ENCODE measurements at places on chromosomes 3 and 15. TPM values are rescaled to one million over a fixed set of nuclear protein-coding genes. Genes with fewer than 3 reads are reported as not detected.

Gene LOXL1
- 64.1 TPM for polyA plus RNA-seq

Gene SYNPR
- 0.11 TPM for polyA plus RNA-seq

GRCh38 chr3:56196700-56197099, 271.6 kb downstream of the ERC2 start:
- no peak for DNase-seq

Gene DNAH12
- 1.1 TPM for polyA plus RNA-seq

Gene NCKIPSD
- polyA plus RNA-seq = 20.0 TPM

DNA sequence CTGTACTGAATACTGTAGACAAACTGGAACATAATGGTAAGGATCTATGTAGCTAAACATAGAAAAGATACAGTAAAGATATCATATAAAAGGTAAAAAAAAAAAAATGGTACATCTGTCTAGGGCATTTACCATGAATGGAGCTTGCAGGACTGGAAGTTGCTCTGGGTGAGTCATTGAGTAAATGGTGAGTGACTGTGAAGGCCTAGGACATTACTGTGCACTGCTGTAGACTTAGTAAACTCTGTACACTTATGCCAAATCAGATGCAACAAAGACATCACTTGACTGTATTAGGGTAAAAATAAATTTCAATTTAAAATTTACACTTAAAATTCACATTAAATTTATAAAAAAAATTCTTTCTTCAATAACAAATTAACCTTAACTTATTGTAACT, 281.3 kb upstream of the LMCD1 start:
- DNase-seq = no peak

DNA sequence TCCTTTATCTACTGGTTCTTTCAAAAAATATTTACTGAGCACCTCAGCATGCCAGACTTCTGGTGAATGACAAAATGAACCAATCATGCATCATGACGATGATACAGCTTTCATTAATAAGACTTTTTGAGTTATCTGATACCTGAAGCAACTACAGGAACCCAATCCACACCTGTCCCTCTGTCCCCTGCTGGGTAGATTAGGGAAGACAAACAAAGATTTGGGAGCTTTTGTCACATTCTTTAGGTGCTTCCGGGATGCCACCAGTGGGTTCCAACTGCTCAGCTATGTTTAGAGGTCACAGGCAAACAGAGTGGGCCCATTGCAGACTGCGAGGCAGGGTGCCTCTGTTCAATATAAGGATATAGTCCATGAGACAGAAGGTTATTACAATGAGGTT, 1020.5 kb upstream of the CFAP20DC start:
- no peak for DNase-seq

DNA sequence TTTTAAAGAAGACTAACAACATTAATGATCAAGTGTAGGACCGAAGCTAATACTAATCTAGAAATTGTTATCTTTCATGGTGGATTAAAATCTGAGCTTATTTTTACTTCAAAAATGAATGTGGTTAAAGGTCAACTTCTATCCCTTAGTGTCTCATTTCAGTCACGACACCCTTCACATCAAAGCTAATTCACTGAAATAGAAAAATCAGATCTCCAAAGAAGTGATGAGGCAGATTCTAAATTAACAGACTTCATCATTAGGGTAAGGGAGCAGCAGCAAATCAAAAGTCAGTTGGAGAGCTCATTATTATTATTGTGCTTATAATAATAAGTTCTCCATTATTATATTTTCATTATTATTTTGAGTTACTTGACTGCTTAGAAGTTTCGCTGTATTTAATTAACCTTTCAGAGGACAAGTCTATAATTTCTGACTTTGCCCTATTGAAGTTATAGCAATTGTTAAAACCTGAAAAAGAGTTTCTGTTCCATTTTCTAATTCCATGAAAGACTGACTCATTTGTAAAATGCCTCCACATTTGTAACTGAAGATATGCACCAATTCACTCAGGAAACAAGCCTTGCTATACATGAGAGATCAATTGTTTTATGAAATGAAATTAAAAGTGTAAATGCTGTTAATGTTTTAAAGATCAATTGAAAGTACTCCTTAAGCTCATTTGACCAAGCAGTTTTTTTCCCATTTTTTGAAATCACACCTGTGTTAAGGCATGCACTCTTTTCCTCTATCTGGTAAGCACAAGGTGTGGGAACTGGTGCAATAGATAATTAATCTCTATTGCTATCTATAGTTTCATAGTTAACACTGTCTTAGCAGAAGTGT, 23.1 kb upstream of the CMC1 start:
- DNase-seq = no peak

Gene TBCCD1
- 18.9 TPM for polyA plus RNA-seq

Gene TJP1
- 155 TPM for polyA plus RNA-seq

GRCh38 chr3:53764026-53764775, 82.0 kb downstream of the CHDH start:
- DNase-seq = no peak

- DNase-seq = no peak
Observed at GRCh38 chr3:73234354-73235014, 173.0 kb downstream of the EBLN2 start.

Gene CLDN16
- 35.9 TPM for polyA plus RNA-seq

DNA sequence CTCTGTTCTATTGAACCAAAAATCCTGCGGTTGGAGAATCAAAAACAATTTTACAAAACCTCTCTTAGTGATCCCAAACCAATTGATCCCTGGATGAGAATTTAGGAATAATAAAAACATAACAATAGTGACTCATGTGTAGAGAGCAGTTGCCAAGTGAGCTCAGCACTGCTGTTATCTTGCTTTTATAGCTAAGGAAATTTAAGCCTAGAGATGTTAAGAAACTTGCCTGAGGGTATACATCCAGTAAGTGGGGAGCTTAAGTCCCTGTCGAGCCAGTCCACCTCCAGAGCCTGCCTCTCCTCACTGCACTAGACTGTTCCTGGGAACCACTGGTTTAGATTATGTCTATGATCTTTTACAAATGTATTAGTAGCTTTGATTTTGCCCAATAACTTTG, 358.4 kb upstream of the LMCD1 start:
- DNase-seq = no peak

GRCh38 chr15:43498990-43499389, 6.0 kb upstream of the TP53BP1 start:
- DNase-seq = no peak

Gene ZNF660
- 11.6 TPM for polyA plus RNA-seq

DNA sequence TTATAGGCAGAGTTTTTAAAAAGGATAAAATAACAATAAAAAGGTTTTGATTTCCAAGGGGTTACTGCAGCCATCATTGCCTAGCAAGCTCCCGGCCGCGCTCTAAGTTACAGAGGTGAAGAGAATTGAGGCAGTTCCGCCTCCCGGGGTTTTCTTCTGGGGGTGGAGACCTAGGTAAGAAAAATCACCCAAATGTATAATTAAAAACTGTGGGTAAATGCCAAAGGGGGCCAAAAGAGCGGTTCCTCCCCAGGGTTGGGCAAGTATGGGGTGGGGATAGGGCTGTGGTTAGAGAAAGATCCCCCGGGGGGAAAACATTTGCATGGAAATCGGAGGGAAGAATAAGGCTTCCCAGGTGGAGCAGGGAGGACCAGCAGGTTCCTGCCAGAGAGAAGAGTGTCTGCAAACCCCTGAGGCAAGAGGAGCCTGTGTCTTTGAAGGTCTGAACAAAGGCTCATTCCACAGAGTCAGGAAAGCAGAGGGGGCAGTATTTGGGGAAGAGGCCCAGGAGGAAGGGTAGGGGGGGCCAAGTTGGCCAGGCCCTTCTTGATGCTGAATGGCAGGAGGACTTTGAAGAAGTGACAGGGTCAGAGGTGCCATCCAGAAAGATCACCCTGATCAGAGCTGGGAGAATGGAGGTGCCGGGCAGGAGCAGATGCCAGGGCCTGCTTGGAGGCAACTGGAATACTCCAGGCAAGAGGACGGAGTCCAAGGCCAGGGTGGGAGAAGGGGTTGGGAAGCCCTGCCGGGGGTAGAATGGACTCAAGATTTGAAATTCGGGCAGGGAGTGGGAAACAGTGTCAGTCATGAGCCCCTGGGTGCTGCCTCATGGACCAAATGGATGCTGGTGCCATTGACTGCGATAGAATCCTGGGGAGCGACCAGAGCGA, 152.9 kb upstream of the RGMA start:
- no peak for DNase-seq

Gene ZNF445
- 22.3 TPM for polyA plus RNA-seq

GRCh38 chr15:23532024-23532423, 33.5 kb upstream of the MKRN3 start:
- DNase-seq = no peak

DNA sequence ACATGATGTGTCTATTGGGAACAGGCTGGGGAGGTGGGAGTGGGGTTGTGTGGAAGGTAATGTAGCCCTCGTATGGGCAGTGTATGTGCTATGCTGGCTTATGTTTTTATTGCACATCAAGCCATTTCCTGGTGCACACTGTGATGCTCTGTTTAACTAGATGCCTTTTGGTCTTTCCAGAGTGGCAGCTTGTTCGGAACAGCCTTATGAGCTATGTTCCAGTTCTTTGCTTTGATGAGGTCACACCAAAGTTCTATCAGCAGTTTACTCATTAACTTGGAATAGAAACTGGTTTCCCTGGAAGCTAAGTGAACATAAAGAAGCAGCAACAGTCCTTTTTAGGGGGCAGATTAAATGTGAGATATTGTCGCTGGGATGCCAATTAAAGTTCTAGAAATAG, 133.9 kb downstream of the DIPK2A start:
- no peak for DNase-seq

GRCh38 chr3:171774521-171774920, 35.8 kb downstream of the PLD1 start:
- DNase-seq = no peak

DNA sequence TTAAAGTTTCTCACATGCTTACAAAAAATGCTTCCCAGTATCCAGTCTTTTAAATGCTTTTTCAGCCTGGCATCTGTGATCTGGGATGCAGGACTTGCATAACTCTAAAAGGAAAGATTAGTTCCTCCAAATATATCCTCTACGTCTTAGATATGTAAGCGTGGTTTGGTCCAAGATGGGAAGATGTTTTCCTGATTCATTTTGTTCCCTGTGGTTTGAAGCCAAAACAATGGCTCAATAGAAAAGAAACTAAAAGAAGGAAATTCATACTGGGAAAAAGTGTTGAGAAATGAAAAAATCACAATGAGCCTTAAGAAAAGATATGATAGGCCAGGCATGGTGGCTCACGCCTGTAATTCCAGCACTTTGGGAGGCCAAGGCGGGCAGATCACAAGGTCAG, 1002.8 kb downstream of the NAALADL2 start:
- no peak for DNase-seq

GRCh38 chr3:107629566-107629965, 106.8 kb downstream of the BBX start:
- DNase-seq = no peak

Gene BTLA
- 0.40 TPM for polyA plus RNA-seq

Gene SPATA12
- polyA plus RNA-seq = 0.12 TPM

GRCh38 chr3:39448506-39449233, 18.8 kb upstream of the MOBP start:
- DNase-seq = no peak

DNA sequence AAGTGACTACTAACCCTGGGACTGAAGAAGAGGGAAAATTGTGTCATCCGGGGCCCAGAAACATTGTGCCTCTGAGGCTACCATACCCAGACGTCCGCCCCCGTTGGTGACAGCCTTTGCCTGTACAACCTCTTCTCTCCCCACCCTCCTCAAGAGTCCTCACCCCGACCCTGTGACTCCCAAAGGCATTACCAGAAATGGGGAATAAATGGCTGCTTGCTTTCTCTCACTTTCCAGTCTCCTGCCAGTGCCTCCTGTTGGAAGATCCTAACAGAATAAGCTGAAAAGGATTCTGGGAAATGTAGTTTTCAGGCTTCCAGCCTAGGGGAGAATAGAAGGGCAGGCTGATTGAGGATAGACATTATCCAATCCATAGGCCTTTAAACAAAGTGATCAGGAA, 30.8 kb upstream of the SLC25A36 start:
- DNase-seq = no peak

- no peak for DNase-seq
Observed at GRCh38 chr3:128273841-128274573, 120.7 kb downstream of the EEFSEC start.

GRCh38 chr15:44568338-44568737, 31.4 kb downstream of the EIF3J start:
- no peak for DNase-seq

DNA sequence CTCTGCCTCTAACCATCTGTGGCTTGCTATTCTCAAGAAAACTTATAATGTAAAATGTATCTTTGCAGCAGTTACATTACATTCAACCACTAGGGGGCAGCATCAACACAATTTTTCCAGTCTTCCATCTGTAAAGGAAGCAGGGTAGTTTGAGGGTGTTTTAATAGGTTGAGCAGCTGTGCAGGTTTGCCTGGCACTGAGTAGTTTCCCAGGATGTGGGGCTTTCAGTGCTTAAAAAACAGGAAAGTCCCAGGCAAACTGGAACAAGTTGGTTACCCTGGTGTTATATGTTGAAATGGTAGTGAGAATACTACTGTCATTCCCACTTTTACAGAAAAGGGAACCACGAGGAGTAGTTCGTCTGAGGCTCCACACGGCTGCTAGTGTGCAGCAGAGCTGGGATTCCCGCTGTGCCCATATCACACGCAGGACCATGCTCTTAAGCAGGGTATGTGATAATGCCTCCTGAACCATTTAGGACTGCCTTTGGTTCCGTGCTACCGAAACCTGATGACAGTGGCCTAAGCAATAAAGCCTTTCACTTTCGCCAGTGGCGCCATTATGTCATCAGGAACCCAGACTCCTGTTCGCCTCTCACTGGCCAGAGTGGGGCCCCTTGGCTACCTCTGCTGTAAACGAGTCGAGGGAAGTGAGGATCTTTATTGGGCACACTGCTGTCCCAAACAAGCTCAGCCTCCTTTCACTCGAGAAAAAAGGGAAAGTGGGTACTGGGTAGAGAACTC, 64.7 kb upstream of the ZBTB38 start:
- DNase-seq = peak; percentile 72

Gene AMIGO3
- 2.2 TPM for polyA plus RNA-seq

- no peak for DNase-seq
Observed at GRCh38 chr3:134590766-134591165, 60.1 kb downstream of the KY start.

DNA sequence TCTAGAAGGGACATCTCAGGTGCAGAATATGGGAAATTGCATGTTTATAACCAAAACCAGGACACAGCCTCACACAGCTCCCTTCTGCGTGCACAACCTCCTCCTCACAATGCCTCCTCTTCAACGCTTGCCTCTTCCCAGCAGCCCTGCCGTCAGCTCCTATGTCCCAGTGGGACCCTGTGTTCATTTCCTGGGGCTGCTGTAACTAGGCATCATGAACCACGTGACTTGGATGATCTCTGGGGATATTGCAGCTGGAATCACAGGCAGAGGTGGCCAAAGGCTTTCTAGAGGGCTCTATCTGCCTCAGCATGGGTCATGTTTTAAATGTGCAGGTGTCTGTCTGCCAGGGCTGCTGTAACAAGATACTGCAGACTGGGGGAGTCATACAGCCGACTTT, 375.3 kb downstream of the OCA2 start:
- DNase-seq = no peak

DNA sequence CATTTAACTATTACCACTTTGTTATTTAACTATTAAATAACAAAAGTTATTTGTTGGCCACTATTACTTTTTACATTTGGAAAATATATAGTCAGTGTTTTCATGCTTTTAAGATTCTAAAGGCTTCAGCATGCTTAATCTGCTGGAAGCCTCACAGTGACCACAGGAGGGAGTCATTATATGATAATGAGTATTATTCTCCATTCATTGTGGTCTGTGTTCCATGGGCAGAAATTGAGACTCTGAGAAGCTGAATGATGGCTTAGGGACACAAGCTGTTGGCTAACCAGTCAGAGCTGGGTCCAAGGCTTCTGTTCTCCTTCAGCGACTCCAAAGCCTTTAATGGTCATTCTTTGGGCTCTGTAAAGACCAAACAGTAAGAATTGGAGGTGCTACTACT, 64.7 kb downstream of the BFSP2 start:
- DNase-seq = no peak
